Activated CD4-positive, alpha-beta T cell treated with anti-CD3 and anti-CD28 coated beads for 24 hours (primary cell): ENCODE measurements at places on chromosomes 1 and 21.
A peak's percentile ranks its signal among the peaks of the same experiment; 100 is the strongest.

DNA sequence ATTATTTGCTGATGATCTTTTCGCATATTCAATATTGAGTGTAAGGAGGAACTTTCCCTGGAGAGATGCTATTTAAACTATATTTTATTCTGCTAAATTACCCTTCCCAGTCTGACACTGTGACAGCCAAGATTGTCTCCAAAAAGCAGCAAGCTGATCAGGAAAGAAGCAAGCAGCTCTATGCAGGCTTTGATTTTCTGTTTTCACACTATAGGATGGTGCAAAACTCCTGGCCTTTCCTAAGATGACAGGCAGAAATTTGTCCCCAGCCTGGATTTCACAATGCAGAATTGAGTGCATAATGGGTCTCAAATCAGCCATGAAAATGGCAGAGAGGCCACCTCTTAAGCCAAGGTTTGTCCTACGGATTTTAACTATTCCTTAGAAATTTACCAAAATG, 1.1 kb downstream of the SGIP1 start:
- DNase-seq, result no peak

DNA sequence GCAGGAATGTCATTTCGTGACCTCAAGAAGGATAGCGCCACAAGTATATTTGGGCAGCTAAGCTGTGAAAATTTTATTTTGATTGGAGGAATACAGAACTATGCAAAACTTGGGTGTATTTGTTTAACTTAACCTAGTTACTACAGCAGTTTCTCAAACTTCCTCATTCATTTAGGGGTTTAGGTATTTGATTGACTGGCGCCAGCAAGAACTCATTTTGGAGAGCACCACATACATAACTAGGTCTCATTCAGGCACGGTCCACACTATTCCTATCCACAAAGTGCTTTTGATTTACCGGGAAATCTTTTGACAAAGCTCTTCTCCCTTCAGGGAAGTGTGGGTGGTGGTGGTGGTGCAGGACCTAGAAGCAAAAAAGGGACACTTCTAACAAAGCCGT, 155.1 kb upstream of the NRIP1 start:
- no peak for DNase-seq

GRCh38 chr21:25964015-25964414, 206.6 kb downstream of the APP start:
- DNase-seq, result no peak

GRCh38 chr1:65894738-65895605, 102.3 kb downstream of the PDE4B start:
- no peak for DNase-seq

DNA sequence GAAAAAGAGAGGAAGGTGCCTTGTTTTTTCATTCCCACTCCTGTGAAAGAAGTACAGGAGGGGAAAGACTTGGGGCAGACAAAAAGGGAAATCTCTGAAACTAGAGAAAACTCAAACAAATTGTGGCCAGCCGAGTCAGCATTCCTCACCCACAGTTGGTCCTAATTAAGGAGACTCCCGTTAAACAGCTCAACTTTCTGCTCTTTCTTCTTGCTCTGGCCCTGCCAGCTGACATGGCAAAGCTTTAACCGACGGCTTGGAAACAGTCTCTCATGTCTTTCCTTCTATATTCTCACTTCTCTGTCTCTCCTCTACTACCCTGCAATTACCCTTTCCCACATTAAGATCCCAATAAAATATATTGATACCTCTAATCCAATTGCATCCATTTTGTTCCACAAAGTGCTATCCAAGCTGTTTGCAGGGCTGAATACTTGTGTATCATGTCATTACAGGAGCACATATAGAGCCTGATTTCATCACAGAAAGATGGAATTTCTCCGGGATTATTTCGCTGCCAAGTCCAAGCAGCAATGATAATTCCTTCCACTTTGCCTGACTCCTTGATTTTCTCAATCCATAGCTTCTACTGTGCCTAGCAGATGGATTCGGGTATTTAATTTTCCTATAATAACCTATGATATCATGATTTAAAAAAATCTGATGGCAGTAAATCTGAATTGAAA, 65.4 kb upstream of the IPO9 start:
- no peak for DNase-seq

GRCh38 chr1:175218786-175219434, 26.3 kb upstream of the KIAA0040 start:
- DNase-seq, result no peak

- DNase-seq, result no peak
Observed at GRCh38 chr1:208643005-208643597, 398.9 kb upstream of the PLXNA2 start.

DNA sequence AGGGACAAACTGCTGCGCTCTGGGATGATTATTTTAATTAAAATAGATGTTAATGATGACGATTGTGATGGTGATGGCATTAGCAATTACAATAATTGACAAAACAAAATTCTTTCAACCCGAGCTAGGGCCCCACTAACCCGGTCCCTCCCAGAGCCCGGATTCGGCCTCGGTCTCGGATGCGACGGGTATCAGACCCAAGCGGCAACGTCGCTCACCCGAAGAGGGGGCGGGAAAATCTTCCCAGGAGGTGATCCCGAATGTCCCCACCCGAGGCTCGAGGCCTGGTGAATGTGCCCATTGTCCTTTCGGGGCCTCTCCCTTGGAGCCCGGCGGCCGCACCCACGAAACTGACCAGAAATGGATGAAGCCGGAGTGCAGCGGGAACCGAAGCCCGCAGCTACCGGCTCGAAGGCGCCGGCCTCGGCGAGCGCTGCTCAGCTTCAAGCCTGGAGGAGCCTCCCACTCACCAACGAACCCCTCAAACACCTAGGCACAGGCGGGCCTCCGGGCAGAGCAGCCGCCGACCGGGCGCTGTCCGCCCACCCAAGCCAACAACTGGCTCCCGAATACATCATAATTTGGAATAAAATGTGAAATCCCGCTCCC, 1.2 kb downstream of the TAL1 start:
- DNase-seq, result no peak

DNA sequence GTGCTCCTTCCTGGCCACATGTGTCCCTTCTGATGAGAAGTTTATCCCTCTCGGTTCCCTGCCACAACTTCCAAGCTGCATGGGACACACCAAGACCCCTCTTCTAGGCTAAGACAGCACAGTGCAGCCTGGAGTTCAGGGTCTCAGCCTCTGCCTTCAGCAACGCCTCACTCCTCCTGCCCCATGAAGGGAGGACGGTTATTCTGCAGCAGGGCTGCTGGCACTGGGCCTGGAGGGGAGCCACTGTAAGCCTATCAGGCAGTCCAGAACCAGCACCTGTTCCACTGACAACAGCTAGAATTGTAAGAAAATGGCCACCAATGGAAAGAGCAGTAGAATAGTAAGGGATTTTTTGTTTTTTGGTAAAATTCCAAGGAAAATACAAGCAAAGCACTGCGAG, 72.3 kb downstream of the GALNT2 start:
- no peak for DNase-seq

GRCh38 chr1:40315795-40316594, 1.1 kb downstream of the COL9A2 start:
- no peak for DNase-seq

- no peak for DNase-seq
Observed at GRCh38 chr1:85245456-85245855, 14.0 kb downstream of the C1orf52 start.

- DNase-seq, result no peak
Observed at GRCh38 chr1:199129247-199129646, 490.4 kb downstream of the PTPRC start.

GRCh38 chr1:54296666-54297065, 96.7 kb downstream of the MRPL37 start:
- no peak for DNase-seq

DNA sequence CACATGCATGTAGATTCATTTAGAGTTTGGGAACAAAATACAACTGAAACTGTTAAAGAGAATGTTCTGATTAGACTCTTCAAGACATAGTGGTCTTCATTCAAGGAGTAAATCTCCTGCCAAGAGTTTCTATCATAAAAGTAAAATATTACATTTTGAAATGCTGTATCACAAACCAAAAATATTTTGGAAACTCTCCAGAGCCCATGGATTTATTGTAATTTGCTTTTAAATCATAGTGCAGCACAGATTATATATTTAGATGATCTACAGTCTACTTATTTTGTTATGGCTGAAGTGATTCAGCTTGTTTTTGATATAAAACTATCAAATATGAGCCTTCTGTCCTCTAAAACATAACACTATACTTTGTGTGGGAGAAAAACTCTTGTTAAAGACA, 105.3 kb downstream of the DISP1 start:
- DNase-seq, result no peak

GRCh38 chr1:230105754-230106625, 39.0 kb downstream of the GALNT2 start:
- no peak for DNase-seq

DNA sequence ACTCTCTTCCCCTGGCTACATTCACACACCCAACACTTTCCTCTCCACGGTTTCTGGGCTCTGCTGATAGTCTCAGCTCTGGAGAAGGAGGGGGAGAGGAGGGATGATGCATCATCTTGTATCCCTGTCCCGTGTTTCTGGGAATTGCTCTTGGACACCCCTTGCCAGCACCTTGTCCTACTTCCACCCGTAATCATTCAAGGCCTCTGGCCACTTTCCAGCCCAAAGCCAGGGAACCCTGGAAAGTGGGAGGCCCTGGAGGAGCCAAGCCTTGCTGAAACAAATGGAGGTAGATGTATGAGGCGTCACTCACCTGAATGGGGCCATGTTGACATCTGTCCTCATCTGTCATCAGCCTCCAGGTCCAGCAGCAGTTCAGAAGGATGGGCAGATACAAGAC, 4.4 kb downstream of the PLEKHO1 start:
- no peak for DNase-seq

DNA sequence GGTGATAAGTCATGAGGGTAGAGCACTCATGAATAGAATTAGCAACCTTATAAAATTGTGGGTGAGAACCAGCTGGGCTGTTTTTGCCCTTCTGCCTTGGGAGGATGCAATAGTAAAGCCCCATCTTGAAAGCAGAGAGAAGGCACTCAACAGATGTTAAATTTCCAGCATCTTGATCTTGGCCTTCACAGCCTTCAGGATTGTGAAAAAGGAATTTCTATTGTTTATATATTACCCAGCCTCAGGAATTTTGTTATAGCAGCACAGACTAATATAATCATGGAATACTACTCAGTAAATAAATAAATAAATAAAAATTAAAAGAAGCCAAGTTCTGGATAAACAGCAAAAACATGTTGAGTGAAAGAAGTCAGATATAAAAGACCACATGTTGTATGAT, 175.2 kb downstream of the KCNT2 start:
- no peak for DNase-seq

DNA sequence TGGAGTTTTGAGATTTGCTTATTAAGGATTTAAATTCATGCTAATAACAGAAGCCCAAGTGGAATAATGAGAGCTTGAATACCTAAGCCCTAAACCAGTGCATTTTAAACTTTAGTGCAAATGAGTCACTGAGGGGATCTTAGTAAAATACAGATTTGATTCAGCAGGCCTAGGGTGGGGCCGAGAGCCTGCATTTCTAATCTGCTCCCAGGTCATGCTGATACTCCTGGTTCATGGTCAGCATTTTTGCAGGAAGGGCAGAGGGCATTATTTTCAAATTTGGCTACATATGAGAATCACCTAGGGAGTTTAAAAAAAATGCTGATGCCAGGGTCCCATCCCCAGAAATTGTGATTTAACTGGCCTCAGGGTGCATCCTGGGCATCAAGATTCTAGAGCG, 39.3 kb downstream of the DNTTIP2 start:
- DNase-seq, result no peak

- no peak for DNase-seq
Observed at GRCh38 chr1:168688644-168689326, 40.2 kb downstream of the DPT start.

DNA sequence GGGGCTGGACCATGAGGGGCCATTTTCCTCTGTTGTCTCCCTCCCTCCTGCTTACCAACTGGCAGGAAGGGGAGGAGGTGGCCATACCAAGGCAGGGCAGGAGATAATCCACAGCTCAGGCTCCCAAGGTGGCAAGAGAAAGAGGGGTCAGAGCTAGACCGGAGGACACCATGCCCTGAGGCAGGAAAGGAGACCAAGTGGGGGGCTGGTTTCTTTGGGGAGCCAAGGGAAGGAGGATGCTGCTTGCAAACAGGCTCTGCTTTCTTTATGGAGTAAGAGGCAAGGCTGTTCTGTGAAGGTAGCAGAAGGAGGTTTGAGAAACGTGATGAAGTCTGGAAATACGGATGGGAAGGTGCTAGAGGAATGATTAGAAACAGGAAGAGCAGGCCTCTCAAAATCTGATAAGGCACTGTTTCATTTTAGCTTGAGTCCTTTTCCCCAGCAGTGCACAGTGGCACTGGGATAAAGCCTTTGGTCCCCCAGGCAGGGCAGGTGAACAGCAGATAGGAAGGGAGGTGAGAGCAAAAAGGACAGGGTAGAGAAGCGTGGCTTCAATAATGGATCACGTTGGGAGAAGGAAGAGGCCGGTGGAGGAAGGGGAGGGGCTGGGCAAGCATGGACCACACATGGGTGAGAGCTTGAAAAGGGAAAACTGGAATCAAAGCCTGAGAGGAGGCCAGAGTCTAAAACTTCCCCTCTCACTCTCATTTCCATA, 44.2 kb upstream of the GALNT2 start:
- DNase-seq, result no peak

DNA sequence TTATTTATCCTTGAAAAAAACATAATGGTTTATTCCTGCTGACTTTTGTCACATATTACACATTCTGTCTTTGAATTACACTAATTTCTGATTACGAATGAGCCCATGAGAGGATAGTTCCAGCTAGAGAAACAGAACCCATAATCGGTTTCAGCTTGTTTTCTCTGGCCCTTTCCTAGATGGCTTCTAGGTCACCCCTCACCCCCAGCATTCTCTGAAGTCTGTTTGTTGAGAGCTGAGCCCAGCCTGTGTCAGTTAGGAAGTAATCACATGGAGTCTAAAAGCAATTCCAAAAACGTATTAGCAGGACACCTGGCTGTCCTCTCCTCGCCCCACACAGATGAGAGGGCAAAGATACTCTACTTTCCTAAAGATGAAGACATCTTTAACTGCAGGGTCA, 48.9 kb downstream of the KIAA1614 start:
- DNase-seq, result no peak

GRCh38 chr1:15803380-15803779, 4.1 kb downstream of the UQCRHL start:
- DNase-seq, result no peak

GRCh38 chr1:6108937-6109614, 63.4 kb downstream of the KCNAB2 start:
- peak; percentile 38 for DNase-seq

DNA sequence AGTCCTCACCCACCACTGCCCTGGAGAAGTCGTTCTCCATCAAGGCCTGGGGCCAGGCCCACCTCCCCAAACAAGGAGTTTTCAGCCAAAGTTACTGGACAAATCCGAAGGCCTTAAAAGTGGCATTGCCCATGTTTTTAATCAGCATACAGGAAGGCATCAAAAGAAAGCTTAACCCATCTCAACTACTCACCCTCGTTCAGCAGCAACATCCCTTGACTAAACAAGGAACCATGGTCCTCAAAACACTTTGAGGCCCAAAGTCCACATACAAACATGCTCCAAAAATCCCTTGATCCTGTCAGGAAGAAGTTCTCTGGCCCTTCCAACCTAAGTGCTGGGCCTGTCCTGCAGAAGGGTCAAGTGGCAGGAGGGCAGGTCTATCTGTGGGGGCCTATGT, 1.6 kb downstream of the CAPZB start:
- no peak for DNase-seq

GRCh38 chr1:168202941-168203654, 22.7 kb upstream of the SFT2D2 start:
- no peak for DNase-seq

- no peak for DNase-seq
Observed at GRCh38 chr1:24742090-24742938, 2.9 kb upstream of the CLIC4 start.
